Suppressor macrophage (primary cell): ENCODE measurements at places on chromosomes 6 and 20.

- DNase-seq, result no peak
These were observed 360.4 kb downstream of the HAO1 start for GRCh38 chr20:7579888-7580287.

GRCh38 chr6:141965016-141965545 is 167.6 kb upstream of the GJE1 start:
- DNase-seq, result no peak

DNA sequence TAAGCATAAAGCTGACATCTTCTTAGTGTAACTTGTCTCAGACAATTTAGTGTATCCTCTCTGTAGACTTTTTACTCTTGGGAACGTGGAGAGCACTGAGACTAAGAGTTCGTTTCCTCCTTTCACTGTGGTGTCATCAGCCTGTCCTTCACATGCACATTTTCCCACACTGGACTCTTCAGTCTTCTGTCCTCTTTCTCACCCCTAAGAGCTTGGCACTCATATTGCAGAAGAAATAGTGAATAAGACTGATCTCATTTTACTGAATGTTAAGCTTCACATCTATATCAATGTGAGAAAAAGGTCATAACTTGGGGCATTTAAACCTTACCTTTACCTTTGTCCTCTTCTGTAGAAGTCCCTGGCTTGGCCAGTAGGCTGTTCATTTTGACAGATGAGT is 25.6 kb downstream of the FUCA2 start:
- no peak for DNase-seq

- no peak for DNase-seq
These were observed 57.8 kb upstream of the TPD52L1 start for GRCh38 chr6:125095580-125096301.

- no peak for DNase-seq
These were observed 38.1 kb downstream of the CRYBG1 start for GRCh38 chr6:106398621-106399020.

GRCh38 chr6:139243536-139243935 is 48.3 kb downstream of the TXLNB start:
- no peak for DNase-seq

DNA sequence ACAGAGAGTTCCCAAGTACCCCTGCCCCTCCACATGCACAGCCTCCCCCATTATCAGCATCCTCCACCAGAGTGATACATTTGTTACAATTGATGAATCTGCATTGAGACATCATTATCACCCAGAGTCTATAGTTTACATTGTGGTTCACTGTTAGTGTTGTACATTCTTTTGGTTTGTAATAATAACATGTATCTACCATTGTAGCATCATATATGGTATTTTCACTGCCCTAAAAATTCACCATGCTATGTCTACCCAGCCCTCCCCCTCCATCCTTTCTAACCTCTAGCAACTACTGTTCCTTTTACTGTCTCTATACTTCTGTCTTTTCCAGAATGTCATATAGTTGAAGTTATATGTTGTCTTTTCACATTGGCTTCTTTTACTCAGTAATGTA is 273.9 kb upstream of the RNF217 start:
- DNase-seq, result no peak

GRCh38 chr6:13787137-13787536 is 27.2 kb downstream of the MCUR1 start:
- DNase-seq, result no peak

DNA sequence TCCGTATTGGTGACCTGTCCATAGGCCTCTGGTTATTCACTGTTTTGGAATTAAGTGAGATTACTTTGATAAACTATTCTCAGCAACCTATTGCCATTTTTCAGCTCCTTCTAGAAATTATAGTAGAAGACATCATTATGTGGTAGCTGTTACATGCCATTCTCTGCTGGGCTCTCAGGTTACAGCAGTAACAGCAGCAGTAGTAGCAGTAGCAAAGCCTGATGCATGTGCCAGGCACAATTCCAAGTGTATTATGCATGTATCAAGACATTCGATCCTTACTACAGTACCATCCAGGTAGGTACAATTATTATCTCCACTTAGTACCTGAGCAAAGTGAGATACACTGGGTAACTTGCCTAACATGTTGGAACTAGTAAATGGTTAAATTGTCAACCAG is 74.3 kb downstream of the RPS12 start:
- no peak for DNase-seq

GRCh38 chr20:47645632-47646031 is 139.6 kb downstream of the SULF2 start:
- no peak for DNase-seq

DNA sequence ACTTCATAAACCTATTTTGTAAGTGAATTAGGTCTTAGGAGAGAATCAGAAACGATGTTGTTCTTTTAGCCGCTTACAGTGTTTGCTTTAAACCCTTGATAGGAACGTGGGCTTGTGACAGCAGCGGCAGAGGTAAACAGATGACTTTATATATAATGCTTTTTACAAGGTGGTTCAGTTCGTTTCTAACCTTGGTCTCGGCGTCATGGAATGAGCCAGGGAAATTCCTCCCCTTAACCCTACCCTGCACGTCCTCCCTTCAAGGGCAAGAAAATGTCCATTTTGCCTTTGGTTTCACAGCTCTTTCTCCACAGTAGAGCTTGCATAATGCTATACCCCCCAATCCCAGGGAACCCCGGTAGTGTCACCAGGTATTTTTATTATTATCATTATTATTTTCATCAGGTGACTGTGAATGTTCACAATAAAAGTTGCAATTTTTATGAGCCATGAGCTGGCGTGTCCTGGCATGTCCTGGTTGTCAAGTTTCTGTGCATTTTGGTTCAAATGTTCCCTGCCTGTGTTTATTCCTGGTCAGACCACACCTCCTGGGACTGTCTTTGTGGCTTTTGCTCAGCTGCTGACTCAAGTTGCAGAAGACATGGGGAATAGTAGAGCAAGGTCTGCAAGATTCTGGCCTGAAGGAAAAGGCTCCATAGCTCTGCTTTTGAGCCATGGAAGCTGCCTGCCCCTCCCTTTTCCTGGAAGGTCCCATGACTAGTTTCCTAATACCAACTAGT is 112.8 kb upstream of the BMP2 start:
- no peak for DNase-seq

DNA sequence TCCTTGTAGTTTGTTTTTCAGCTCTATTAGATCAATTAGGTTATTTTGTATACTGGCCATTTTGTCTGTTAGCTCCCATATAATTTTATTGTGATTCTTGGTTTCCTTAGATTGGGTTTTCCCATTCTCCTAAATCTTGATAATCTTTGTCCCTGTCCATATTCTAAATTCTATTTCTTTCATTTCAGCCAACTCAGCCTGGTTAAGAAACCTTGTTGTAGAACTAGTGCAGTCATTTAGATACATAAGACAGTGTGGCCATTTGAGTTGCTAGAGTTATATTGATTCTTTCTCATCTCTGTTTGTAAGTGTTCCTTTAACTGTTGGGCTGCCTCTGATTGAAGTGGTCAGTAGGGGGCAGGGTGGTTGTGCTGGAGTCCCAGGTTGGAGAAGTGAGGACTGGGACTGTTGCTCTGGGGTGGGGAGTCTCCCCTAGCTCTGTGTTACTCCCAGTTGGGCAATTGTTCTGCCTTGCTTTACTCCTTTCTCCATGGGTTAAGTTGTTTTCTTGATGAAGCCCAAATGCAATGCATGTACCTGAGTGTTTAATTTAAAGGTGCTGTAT is 98.8 kb upstream of the NRN1 start:
- peak; percentile 67 for DNase-seq

- no peak for DNase-seq
These were observed 83.9 kb downstream of the KCNB1 start for GRCh38 chr20:49398401-49399144.

- DNase-seq, result no peak
These were observed 531.5 kb downstream of the EPHA7 start for GRCh38 chr6:92887871-92888270.

DNA sequence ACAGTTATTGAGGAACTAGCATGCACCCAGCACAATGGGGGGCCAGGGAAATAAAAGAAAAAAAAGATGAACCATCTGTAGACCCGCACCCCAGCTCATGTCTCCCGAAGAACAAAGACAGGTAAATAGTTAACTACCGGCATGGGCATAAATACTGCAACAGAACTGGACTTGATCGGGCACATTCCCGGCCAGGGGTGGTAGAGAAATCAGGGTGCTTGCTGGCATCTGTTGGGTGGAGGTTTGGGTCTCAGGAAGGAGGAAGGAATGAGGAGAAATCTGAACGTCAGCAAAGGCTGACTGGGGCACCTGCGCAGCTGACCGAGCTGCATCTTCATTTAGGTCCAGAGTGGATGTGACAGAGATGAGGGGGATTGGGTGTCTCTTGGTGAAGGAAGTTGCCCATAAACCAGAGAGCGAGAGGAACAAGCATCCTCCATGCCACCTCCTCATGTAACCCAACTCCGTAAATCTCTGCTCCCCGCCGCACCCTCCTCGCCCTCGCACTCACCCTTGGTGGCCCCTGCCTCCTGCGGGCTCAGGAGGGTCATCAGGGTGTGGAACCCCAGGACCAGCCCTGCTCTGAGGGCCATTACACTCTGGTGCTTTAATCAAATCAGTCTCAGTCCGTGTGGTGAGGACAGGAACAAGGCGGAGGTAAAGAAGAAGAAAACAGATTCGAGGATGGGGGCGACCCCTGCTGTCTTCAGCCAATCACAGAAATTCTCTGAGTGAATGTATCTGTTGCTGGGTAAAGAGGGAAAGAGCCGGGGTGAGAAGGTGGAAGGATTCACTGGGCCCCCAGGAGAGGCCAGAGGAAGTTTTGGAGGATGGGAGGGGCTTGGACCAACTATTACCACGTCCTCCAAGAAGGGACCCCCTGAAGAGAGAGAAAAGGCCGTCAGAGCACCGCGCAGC is at the start of gene HLA-DOA:
Gene HLA-DOA (minus strand): TSS at position 648 of the 918 bp plus-strand sequence.
- no peak for DNase-seq

GRCh38 chr6:6869094-6869493 is 238.7 kb upstream of the RREB1 start:
- peak; percentile 57 for DNase-seq

DNA sequence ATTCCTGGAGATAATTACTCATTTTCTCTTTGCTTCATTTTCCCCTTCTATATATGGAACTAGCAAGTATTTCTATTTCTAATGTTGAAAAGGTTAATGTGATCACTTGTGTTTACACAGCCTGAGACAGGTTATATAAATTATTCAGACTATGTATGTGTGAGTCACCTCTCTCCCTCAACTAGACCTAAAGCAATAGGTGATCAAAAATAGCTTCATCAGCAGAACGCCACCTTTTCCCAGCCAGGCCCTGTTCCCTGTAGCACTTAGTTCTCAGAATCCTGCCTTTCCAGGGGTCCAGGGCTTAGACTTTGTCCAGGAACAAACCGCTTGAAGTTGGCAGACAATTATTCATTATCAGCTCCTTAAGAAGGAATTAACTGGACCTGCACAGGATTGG is 125.3 kb upstream of the EXOC2 start:
- no peak for DNase-seq

GRCh38 chr20:63787302-63787701 is 43.8 kb downstream of the ZBTB46 start:
- no peak for DNase-seq

- DNase-seq, result no peak
These were observed 185.1 kb upstream of the RAB32 start for GRCh38 chr6:146358431-146359046.

DNA sequence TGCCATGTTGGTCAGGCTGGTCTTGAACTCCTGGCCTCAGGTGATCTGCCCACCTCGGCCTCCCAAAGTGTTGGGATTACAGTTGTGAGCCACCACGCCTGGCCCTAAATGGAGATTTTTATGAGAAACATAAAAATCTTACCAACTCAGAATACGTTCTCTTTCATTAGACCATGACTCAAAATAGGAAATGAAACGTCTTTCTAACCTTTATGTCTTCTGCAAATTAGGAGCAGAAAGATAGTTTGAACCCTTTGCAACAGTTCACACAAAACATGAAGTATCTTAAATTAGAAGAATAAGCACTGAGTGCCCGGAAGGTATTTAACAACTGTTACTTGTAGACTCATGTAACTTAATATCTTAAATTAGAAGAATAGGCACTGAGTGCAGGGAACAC is 48.3 kb downstream of the AHI1 start:
- no peak for DNase-seq

DNA sequence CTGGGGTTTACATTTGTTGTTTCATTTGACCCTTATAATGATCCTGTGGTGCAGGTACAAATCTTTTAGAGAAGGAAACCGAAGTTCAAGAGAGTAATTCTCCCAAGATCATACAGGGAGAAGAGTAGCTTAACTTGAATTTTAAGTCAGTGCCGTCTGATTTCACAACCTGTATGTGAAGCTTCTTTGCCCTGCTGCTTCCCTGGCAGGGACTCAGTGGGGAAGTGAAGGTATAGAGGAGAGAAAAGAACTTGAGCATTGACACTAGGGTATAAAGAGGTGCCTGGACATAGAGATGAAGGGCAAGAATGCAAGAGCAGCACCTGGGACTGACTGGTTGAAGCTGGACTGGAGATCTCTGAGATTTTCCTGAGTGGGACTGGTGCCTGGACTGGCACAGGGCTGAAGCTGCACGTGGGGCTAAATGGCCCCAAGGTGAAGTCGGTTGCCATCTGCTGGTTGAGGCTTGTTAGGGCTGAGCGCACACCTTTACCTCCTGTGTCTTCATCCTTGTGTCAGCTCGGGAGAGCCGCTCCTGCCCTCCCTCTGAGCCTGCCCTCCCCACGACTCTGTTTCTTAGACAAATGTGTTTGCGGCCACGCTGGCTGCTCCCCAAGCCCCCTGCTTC is 41.8 kb downstream of the FARS2 start:
- peak; percentile 42 for DNase-seq

DNA sequence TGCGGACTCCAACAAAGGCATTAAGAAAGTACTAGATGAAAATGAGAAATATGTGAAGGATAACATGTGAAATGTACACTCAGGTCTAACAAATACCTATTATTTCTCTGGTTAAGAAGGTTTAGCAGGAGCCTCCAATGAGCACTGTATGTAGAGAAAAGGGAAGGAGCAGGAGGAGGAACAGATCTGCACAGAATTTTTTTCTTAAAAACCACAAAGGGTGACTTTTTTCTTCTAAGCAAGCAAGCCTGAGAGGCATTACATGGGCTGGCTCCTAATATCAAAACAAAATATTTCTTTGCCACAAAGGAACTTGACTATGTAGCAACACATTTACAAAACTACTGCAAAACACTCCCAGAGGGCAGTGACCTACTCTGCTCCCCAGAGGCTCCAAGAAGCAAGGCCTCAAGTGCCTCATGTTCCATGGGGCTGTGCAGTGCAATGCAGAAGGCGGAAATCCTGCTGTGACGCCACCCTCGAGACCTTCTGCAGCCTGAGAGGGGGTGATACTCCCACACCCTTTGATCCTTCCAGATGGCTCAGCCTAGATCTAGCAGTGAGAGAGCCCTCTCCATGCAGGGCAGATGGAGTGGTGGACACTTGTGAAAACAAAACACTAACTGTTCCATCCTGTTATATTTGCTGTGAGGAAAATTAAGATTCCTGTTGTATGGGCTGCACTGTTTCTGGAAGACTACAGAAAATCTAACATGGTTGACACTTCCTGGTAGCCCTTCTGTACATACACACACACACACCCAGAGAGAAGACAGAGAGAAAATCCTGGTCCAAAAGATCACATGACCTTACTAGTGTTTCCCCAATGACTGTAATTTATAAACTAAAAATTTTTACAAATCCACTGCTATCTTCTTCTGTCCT is 36.0 kb upstream of the SMIM29 start:
- peak; percentile 94 for DNase-seq
